ENCODE measurements at places on chromosomes 5 and 9.

GRCh38 chr5:82287625-82288024 is 9.5 kb upstream of the RPS23 start:
- no peak for DNase-seq

DNA sequence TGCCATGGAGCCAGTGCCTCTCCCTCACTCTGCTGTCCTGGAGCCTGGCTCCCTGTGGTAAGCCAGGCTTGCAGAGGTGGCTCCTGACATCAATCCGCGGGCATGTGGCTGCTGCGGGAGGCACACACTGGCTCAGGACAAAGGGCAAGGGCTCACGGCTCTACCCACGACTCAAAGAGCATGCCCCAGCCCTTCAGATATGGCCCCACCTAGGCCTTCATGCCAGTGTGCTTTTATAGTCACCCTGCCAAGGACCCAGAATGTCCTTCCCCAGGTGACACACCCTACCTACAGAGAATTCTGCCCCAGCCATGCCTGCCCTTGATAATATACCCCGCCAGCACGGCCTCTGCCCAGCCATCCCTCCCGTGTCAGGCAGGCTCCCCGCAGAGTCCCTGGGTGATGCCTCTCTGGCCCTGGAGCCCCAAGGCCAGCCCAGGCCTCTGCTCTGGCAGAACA is 1.6 kb downstream of the MGAT4B start:
- DNase-seq = no peak

DNA sequence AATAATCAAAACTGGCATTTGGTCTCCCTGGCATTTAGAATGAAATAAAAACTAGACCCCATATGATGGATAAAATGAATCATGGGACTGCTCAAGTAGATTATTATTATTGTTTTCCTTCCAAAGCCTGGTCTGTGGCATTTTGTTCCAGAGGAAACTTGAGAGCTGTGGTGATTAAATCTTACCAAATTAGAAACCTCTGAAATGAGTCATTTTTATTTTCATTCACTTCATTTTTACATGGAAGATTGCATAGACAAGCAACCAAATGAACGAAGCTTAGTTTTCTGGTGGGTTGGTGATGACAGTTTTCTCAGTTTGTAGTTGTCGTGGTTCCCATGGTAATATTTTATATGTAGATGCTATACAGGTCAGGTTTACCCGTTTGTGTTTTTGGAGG is 23.4 kb downstream of the PAM start:
- DNase-seq = no peak

GRCh38 chr5:143019614-143020515 is 249.7 kb downstream of the ARHGAP26 start:
- no peak for DNase-seq

DNA sequence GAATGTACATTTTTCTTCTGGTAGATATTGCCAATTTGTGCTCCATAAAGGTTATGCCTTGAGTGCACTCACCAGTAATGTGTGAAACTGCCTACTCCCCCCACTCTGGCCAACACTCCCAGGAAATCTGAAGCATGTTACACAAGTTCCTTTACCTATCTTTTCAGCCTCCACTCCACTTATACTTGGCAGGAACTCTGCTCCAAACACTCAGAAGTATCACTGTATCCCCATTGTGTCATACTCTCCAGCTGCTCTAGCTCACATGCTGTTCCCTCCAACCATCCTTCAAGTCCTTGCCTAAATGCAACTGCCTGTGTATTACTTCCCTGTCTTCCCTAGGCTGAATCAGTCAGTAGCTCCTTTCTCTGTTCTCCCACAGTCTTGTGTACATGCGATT is 28.3 kb downstream of the POU4F3 start:
- DNase-seq = no peak

GRCh38 chr5:66413931-66414330 is 182.3 kb upstream of the MAST4 start:
- no peak for DNase-seq

GRCh38 chr5:11046160-11046559 is 285.1 kb upstream of the DAP start:
- no peak for DNase-seq

- no peak for DNase-seq
These were observed 28.9 kb downstream of the FYB1 start for GRCh38 chr5:39190311-39191102.

DNA sequence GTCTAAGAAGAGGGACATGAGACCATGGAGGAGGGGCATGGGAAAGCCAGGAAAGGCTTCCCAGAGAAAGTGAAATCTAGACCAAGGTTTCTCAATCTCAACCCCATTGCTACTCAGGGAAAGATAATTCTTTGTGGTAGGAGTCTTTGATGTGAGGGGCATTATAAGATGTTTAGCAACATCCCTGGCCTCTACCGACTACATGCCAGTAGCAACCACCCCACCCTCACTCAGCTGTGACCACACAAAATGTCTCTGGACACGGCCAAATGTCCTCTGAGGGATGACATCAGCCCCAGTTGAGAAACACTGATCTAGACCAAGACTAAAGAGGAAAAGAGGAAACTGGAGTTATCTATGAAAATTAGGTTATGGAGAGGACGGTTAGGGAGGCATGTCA is 298.5 kb upstream of the KIF2A start:
- DNase-seq = no peak

GRCh38 chr9:120698766-120699165 is 15.5 kb downstream of the MEGF9 start:
- DNase-seq = no peak

DNA sequence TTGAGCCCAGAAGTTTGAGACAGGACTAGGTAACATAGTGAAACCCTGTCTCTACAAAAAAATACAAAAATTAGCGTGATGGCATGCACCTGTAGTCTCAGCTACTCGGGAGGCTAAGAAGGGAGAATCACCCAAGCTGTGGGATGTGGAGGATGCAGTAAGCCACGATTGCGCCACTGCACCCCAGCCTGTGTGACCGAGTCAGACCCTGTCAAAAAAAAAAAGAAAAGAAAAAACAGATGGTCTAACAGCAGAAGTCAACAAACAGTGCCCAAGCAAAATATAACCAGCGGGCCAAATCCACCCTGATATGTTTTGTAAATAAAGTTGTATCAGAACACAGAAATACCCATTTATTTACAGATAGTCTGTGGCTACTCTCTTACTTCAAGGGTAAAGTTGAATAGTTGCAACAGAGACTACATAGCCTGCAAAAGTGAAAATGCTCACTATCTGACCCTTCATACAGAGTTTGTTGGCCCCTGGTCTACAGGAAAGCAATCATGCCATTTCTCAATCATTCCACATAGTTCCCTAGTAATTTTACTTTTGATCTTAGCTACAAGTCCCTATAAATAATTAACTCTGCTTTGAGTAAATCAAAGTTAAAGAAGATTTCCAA is 383.7 kb downstream of the TLE1 start:
- no peak for DNase-seq

DNA sequence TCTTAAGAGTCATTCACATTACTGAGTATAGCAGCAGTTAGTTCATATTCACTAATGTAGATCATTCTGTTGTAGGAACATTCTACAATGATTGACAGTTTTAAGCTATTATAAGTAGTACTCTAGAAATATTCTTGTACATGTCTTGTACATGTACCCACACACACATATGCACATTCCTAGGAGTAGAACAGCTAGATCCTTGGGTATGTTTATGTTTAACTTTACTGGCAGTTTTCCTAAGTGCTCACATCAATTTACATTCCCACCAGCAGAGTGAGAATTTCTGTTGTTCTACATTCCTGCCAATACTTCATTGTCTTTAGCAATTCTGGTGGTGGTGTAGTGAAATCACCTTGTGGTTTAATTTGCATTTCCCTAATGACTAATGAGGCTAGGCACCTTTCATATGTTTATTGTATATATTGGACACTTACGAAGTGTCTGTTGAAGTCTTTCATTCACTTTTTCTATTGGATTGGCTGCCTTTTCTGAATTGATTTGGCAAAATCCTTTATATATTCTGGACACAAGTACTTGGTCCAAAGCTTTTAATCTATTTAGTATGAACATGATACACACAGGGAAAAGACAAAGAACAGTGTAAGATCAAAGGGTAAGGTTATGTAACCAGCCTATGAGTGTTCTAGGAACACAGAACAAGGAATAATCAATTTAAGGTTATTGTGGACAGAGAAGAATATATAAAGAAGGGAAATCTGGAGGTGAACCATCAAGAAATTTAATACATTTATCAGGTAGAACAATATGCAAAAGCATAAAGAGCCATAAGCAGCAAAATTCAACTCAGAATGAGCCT is 95.6 kb downstream of the MLLT3 start:
- DNase-seq = no peak

- no peak for DNase-seq
These were observed 192.3 kb downstream of the PALM2AKAP2 start for GRCh38 chr9:109972026-109972882.

DNA sequence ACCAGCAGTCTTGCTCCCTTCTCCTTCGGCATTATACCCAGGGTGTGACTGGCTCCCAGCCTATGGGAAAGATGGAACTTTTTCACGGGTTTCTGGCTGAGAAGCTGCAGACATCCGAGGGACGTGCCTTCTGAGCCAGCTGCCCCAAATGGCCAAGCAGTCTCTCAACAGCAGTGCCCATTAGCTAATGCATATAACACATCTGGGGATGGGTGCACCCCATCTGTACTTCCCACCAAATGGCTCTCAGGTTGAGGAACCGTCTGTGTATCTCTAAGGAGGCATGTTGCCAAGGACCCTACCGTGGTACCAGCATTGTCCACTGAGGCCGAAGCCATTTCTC is 25.0 kb downstream of the C5orf15 start:
- DNase-seq = no peak

DNA sequence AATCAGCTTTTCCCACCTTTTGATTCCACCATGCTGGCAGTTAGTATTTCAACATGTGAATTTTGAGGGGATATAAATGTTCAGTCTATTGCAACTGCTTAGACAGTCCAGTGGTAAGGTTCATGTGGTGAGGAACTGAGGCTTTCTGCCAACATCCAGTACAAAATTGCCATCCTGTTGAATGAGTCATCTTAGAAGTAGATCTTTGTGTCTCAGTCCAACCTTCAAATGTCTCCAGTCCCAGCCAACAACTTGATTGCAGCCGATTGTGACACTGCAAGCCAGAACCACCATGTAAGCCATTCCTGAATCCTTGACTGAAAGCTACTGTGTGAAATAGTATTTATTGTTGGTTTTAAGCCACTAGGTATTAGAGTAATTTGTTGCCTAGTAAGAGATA is 331.5 kb upstream of the GRIN3A start:
- DNase-seq = no peak

All from naive thymus-derived CD4-positive, alpha-beta T cell (primary cell).